Stimulated activated CD4-positive, alpha-beta T cell treated with anti-CD3 and anti-CD28 coated beads, Interleukin-12 subunit alpha, Interleukin-12 subunit beta, amount 100 ng/mL, for 48 hours (primary cell): ENCODE measurements at places on chromosomes 6 and 20.
A peak's percentile ranks its signal among the peaks of the same experiment; 100 is the strongest.

DNA sequence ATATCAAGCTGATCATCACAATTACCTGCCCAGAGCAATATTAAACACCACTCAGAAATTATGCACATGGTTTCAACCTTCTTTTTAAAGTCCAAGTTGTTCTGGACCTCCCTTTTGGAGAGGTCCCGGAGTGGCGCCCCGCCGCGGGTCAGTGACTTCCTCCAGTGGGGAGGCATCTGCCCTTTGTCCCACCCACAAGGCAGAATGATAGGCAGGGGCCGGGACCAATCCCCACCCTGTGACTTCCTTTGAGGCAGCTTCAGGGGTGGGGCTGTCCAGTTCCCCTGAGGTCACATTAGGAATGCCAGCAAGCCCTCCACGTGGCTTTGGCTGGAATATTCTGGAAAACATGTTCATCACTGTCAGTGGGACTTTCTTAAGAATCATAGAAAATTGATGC is 207.0 kb downstream of the ANKRD60 start:
- DNase-seq, result no peak

- DNase-seq, result peak; percentile 62
These were observed 69.6 kb downstream of the HFE start for GRCh38 chr6:26156850-26157250.

DNA sequence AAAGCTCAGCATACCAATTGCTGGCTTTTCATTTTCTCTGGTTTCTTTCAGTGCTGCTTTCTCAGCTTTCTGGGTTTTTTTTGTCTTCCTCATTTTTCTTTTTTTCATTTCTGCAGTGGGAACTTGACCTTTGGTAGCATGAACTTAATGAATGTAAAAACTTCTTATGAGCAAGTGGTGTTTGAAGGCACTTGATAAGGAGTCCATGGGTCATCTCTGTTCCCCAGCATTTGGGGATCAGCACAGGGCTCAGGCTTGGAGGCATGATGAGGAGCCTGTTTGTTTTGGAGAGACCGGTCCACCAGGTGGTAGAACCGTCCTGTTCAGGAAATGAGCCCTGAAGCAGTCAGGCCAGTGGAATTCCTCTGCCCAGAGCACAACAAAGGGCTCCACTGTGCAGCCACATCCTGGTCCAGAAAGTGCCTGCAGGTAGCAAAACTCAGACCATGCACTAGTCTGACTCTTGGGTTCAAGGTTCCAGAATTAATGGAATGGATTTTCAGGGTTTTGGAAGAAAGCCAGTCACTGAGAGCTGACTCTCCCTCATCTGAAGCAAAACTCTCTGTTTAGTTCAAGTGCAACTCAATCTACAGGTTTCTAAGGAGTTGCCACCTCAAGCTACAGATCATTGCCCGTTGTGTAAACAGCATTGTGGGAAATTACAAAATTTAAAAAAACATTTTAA is 52.3 kb upstream of the ADGRF1 start:
- no peak for DNase-seq

- DNase-seq, result no peak
These were observed 11.4 kb upstream of the SNX9 start for GRCh38 chr6:157811476-157812173.

GRCh38 chr20:2204021-2204420 is 91.8 kb upstream of the TGM3 start:
- DNase-seq, result no peak

GRCh38 chr6:116277124-116277523 is 2.6 kb downstream of the TSPYL1 start:
- DNase-seq, result no peak

GRCh38 chr20:48349656-48350055 is 478.1 kb downstream of the PREX1 start:
- no peak for DNase-seq

DNA sequence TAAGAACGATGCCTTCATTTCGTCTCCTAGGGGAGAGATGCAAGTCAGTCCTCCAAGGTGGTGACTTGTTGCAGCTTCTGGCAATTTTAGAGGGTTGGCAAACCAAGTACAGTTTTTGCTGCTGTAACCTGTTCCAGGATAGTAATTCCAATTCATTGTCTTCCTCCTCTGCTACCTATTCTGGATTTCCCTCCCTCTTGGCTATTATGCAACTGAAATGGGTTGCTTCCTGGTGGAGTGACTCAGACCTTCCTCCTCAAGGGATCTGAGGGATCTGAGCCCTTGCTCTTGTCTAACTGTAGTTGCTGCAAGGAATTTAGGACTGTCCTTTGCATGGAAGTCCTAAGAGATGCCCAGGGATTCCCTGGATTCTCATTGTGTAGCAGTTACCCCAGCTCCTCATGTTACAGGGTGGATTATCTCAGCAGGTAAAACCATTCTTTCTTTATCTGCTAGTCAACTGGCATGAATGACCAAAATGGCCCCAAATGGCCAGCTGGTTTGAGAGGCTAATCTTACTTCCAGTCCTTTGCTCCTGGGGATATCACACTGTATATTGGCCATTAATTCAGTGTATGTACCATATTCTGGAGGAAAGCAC is 17.6 kb upstream of the ELMO2 start:
- no peak for DNase-seq

GRCh38 chr6:87151781-87152525 is 3.4 kb upstream of the ZNF292 start:
- DNase-seq, result peak; percentile 55
